ENCODE measurements at places on chromosomes 1 and 21.

DNA sequence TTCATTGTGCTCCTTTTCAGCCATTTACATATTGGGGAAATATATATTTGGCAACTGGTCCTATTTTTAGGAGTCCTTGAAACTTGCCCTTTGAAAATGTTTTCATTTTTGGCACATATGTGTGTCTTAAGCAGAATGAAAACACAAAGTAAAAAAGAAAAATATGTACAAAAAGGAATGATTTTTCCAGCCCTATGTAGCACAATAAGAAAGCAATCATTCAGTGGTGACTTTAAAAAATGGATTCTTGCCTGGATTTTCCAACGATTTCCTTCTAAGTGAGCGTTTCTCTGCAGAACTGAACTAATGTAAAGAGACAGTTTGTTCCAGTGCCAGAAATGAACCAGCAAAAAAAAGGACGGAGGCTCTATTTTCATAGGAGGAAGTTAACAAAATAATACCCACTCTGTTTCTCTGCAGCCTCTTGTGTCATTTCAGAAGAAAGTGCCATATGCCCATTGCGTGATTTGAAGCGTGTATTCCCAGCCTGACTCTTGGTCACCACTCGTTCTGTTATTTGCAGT is 340.1 kb downstream of the SETD4 start:
- DNase-seq, result no peak

GRCh38 chr21:36450511-36450910 is 29.4 kb downstream of the CLDN14 start:
- DNase-seq, result no peak

- no peak for DNase-seq
These were observed 2.4 kb upstream of the KISS1 start for GRCh38 chr1:204198348-204199340.

DNA sequence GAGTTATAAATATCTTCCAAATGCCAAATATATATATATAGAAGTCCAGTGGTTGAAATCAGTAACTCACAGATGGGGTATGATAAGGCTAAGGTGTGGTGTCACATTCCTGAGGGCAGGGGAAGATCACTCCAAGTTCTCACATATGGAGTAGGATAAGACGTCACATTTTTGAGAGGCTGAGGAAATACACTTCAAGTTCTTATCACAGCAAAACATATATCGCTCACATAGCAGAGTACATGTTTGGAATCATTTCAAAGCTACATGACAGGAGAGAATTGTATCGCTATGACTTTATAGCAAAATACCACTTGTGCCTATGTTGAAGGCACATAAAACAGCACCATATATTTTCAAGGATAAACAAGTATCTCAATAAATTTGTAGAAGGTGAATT is 55.1 kb downstream of the RBM11 start:
- DNase-seq, result no peak

GRCh38 chr1:205210756-205211168 is 740 bp downstream of the DSTYK start:
- DNase-seq, result no peak

DNA sequence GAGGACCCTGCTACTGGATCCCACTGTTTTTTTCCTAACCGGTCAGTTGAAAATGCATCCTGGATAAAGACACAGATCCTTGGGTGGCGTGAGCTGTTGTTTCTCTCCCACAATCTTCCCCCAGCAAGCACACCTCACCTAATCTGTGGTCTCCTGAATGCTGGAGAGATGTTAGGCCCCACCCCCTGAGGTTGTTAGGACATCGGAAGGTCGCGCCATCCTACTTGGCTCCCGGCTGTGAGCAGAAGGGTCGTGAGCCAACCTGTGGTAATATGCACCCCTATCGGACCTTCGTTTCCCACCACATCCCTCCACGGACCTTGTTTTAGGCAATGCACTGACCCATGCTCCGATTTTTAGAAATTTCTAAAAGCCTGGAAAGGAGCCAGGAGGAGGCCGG is 89.9 kb upstream of the IPO9 start:
- no peak for DNase-seq

DNA sequence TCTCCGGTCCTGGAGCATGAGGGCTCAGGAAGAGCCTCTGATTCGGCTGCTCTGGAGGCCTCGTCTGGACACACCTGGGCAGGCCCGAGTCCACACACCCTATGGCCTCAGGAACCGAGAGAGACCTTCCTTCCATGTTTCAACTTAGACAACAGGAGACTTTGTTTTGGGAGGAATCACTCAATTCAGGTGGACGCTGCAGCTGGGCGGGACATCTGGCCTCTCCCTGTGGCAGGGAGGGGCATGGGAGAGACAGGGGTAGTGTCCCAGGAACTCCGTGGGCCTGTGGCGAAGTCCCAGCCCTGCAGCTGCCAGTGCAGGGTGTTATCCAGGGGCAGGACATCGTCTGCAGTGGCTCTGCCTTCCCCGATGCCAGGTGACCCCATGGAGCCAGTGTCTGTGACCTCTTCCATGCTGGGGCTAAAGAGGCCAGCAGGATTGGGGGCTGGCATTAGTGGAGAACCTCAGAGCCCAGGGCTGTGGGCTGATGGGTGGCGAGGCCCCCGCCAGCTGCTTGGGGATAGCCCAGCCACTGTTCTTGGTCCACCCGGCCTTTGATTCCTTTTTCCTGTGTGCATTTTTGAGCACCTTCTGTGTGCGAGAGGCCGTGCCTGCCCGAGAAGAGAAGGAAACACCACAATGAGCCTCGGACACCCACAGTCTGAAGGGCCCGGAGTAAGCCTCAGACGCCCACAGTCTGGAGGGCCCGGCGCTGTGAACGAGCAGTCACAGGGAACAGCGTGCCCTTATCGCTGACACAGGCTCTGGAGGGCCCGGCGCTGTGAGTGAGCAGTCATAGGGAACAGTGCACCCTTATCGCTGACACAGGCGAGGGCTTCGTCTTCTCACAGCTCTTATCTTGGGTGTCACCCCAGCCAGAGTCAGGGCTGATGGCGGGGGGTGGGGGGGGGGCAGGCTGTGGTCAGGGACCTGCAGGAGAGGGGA is 6.2 kb downstream of the COL18A1 start:
- no peak for DNase-seq

DNA sequence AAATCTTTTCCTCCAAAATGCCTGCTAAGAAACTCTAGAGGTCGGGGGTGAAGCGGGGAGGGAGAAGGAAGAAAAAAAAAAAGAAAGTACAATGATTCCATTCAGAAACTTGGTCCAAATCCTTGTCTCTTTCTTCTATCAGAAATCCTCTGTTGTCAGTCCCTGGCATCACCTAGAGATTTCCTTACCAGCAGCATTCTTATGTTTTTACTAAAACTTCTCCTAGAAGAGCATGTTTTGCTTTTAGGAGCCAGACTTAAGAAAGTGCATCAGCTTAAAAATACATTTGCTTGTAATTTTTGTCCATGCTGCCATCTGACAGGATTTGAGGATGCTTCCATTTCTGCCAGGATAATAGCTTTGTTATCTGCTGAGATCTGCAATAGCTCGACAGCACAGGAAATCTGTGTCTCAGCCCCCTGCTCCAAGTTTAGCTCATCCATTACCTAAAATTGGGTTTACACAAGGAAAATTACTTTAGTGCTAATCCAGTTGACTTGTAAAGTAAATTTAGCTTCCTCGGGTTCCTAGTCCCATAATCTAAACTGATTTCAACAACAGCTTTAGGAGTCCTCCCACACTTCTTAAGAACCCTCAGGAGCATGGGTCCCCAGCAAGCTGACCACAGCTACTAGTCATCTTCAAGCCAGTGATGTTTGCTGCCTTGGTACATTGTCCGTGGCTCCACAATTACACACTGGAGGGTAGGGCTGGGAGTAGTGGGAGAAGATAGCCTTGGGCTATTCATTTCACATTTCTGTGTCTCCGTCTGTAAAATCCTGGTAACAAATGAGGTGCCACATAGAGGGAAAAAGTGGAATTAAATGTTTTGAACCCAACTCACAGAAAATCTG is 92.3 kb upstream of the UBE2U start:
- DNase-seq, result no peak

- no peak for DNase-seq
These were observed 38.5 kb downstream of the TGFB2 start for GRCh38 chr1:218383681-218384080.

- DNase-seq, result peak; percentile 69
These were observed 46.6 kb upstream of the CTBS start for GRCh38 chr1:84620720-84621313.

GRCh38 chr1:210857146-210857663 is 276.7 kb downstream of the KCNH1 start:
- DNase-seq, result no peak

DNA sequence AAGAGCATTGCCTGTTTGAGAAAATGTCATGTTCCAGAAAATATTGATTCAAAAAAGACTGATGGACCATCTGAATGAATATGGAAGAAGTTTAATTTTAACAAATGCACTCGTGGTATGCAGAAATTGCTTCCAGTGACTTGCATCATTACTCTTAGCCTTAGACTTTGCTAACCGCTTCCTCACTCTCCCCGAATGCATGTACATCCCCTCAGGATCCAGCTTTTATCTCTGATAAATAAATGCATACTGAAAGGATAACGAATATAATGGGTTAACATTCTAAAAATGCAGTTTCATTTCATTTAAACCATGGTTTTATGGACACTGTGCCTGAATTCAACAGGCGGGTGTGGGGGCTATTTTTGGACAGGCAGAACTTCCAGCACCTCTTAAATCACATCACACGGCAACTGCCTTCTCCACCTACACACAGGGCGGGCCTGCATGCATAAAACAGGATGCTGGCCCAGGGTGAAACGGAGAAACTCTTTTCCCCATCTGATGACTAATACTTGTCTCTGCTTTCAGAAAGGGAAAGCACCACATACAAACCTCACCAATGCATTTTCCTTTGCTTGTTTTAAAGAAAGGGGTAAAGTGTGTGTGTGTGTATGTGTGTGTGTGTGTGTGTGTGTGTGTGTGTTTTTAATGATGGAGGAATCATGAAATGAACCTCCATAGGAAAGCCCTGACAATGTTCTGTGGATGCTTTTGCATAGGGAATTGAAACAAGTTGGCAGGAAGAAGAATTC is 48.7 kb downstream of the SPAG17 start:
- DNase-seq, result no peak

GRCh38 chr1:47703156-47703825 is 265.4 kb downstream of the FOXD2 start:
- DNase-seq, result no peak

DNA sequence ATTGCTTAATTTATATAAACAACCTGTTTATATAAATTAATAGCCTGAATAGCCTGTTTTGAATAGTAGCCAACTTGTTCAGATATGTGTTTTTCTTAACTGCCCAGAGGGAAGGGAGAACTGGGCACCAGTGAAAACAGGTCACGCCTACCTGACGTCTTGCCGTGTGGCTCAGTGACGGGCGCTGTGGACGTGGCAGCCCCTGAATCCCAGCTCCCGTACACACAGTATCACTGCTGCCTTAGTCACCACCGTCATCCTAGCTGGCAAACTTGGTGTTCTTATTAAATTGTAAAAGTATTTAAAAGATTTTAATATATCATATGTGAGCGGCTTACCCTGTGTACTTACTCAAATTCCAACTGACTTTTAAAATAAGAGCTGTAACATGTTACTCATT is 35.4 kb upstream of the TRAPPC10 start:
- no peak for DNase-seq

- no peak for DNase-seq
These were observed 128.6 kb downstream of the ST6GALNAC3 start for GRCh38 chr1:76203127-76203526.

DNA sequence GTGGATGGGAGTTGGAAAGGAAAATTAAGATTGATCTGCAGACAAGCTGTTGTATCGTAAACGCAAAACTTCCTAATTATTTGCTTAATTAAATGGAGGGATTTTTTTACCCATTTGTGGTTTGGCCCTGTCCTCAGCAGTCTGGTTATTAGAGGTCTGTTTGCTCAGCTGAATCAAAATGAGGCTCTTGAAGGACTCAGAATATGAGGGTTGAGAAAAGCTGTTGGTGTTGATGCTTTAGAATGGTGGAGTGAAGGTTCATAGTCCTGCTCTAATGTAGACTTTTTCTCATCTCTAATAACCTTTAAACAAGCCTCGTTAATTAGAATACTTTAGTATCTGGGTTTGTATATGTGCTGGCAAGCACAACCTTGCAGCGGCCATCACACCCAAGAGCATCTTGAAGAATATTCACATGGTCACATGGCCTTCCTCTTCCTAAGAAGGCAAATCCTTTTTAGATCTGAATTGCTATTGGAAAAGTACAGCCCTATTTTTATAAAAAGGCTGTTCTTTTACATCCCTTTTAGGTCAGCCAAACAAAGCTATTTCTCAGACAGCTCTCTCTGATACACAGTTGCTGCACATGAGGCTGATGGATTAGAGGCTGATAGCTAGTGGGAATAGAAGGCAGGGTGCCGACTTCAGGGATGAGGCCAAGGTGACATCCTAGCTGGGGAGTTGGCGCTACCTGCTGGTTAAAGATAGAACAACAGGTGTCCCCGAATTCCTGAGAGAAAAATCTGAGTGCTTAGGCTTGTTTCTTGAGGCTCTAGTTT is 53.8 kb downstream of the MACF1 start:
- peak; percentile 45 for DNase-seq

DNA sequence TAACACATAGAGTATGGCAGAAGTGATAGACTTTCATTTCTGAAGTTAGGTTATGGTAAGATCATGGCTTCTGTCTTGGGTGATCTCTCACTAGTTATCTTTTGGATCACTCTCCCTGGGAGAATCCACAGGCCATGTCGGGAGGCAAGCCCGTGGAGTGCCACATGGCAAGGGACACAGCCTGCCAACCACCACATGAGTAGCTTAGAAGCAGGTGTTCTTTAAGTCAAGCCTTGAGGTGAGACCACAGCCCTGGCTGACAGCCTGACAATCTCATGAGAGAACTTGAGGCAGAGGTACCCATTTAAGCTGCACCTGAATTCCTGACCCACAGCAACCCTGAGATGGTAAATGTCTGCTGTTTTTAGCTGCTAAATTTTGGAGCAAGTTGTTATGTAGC is 130.4 kb downstream of the KCNN3 start:
- no peak for DNase-seq

GRCh38 chr1:150688763-150689162 is 8.2 kb downstream of the GOLPH3L start:
- DNase-seq, result no peak

DNA sequence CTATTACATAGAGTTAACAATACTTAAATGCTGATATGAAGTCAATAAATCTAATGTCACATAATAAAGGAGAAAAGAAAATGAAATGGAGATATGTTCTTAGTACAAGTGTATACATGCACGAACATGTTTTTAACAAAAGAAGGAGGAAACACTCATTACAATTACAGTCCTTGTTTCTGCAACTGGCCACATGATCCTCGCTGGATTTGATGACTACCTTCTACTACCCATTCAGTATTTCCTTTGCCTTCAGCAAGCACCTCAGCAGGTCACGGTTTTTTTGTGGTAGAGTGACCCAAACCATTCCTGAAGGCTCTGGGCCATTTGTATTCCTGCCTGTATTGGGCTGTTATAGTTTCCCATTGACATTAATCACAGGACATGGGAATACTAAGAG is 172.8 kb upstream of the CXADR start:
- no peak for DNase-seq

DNA sequence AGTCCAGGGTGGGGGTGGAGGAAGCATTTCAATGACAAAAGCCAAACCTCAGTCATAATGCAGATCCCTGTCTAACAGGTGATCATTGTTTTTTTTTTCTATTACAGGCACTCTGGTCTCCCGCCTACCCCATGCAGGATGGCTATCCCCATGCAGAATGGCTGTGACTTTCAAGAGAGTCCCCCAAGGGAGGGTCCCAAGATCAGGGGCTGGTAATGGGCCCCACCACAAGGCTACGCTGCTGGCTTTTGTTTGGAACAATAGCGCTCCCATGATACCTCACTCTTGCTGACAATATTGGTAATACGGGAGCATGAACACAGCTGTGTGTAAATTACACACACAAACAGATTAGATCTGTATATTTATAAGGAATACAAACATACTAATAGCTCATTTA is 119.4 kb downstream of the SLC45A1 start:
- DNase-seq, result no peak

GRCh38 chr1:2151252-2151651 is 43.3 kb downstream of the FAAP20 start:
- no peak for DNase-seq

All from activated gamma-delta T cell treated with anti-CD3 and anti-CD28 coated beads, Interleukin-2, amount 50 U/mL, for 16 hours (primary cell).